SJCRH30 (cell line): ENCODE measurements at places on chromosomes 1 and 21. TPM values are rescaled to one million over a fixed set of nuclear protein-coding genes. Genes with fewer than 3 reads are reported as not detected.
A peak's percentile ranks its signal among the peaks of the same experiment; 100 is the strongest.

OLIG2 gene
- total RNA-seq, result 15.9 and 17.2 TPM in 2 replicates

DNA sequence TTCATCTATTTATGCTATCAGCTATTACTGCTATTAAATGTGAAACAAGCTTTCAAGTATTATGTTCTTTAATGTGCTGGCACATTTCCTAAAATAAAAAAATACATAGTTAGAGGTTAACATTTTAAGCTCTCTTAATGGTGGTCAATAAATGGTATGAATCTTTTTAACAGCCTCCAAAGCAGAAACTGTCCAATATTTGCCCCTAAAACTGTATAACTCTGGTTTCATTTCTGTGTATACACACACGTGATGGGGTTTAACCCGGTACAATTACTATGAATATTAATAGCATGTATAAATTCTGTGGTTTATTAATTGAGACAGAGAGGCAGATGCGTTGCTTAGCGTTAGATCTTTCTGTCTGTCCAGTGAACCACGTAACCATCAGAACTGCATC is 2.2 kb downstream of the ESRRG start:
- no peaks in the 10 kb centered on the region for H3K36me3 ChIP-seq
- H3K4me3 ChIP-seq, result peak overlapping the region; percentile 2; the same call in 1 of the 2 replicates
- H3K27ac ChIP-seq, result no peak overlapping the region
- no peak for DNase-seq

DNA sequence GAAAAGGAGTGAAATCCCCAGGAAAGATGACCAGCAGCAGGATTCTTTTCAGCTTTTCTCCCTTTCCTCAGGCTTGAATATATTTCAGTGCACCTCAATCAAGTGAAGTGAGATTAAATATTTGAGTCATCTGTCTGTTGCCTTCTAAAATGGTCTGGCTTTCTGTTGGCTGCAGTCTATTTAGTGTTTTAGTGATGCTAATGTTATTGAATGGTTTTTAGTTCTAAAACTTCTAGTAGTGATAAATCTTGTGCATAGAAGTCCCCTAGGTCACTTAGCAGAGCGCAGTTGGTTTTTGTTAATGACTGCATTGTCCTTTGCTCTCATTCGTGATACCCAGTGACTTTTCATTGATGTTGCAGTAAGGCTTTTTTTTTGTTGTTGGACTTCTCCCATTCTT is 53.5 kb downstream of the ITSN1 start:
- no peak overlapping the region for H3K27ac ChIP-seq
- H3K27me3 ChIP-seq, result no peaks in the 10 kb centered on the region

MR1 gene
- 0.23 and 0.24 TPM in 2 replicates for total RNA-seq

DNA sequence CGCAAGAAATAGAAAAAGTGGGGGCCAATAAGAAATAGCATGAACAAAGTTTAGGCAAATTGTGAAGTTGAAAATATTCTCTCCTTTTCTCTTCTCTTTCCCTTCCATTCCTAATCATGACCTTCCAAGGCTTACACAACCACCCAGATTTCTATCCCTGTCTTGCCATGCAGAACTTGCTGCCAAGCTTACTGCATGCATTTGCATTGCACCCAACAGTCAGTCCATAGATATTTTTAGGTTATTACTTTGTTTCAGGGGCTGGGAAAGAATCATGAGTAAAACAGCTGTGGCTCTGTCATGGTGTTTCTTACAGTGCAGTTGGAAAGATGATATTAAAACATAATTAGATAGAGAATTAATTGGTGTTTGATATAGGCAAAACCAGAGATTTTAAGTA is 219.4 kb downstream of the PTGER3 start:
- H3K27ac ChIP-seq, result no peak overlapping the region
- no peaks in the 10 kb centered on the region for H3K36me3 ChIP-seq
- H3K4me3 ChIP-seq, result no peak overlapping the region
- no peaks in the 10 kb centered on the region for H3K4me1 ChIP-seq

LCE6A gene
- not detected in 2 replicates for total RNA-seq

DNA sequence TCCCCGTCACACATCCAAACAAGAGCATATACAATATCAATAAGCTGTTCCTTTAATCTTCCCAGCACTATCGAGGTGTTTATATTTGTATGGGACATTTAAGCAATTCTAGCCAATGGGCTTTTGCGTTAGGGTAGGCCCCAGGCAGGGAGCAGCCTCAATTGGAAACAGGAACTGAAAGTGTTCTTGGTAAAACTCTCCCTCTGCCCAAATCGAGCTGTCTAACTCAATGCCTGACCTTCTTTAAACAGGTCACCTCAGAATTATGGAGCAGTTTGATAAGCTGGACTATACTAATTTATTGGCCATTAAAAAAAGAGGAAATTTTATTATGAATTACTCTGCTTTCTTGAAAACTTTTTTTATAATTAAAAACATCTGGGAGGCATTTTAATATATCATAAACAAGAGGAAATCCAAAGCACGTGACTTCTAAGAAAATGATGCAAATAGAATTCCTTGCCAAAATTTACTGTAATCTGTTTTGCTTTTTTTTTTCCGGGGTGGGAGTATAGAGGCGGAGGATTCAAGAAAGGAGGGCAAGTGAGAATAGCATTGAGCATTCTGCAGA is 498.1 kb downstream of the LMO4 start:
- H3K27ac ChIP-seq, result no peak overlapping the region; the same call in 1 of the 2 replicates
- no peaks in the 10 kb centered on the region for H3K27me3 ChIP-seq
- H3K4me3 ChIP-seq, result peak overlapping the region; percentile 43

DNA sequence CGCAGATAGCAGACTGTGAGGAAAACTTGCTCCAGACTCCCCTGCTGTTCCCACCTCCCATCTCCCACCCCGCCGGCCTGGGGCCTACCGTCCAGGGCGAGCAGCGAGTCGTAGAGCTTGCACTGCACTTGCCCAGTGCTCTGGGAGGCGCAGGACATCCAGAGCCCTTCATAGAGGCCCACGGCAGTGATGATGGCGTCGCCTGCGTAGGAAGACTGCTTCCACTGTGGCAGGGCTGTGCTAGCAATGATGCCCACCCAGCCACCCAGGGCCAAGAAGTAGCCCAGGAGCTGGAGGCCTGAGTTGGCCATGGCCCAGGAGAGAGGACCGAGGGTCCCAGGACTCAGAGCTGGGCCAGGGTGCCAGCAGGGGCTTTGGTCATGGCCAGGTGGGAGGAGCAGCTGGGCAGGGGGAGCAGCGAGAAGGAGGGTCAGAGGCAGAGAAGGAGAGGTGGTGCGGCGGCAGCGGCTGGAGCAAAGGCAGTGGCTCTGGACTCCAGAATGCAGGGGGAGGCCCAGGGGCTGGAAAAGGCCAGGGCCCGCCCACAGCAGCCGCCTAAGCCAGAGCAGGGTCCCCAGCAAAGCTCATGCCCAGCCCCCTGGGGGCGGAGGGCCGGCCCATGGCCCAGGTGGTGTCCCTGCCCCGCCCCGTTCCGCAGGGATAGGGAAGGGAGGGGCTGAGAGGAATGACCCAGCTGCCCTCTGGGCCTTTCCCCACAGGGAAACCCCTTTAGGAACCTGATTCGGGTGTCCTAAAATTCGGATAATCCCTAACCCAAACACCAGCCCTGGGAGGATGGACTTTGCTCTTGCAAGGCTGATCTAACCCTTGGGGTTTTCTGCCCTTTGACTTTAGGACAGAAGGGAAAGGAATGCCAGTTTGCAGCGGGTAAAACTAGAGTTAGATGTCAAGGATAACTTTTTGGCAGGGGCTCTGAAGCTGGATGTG is at the start of gene CLDN19:
CLDN19 (minus strand) TSS at position 484 of the 948 bp plus-strand sequence; CDS start at position 311, 173 bp downstream.
- H3K4me1 ChIP-seq, result peaks cover 15% of the 10 kb centered on the region; the same call in 1 of the 2 replicates
- H3K27ac ChIP-seq, result no peak within 1 kb of the TSS
- H3K36me3 ChIP-seq, result no peaks in the 10 kb centered on the region
- no peaks in the 10 kb centered on the region for H3K27me3 ChIP-seq

DNA sequence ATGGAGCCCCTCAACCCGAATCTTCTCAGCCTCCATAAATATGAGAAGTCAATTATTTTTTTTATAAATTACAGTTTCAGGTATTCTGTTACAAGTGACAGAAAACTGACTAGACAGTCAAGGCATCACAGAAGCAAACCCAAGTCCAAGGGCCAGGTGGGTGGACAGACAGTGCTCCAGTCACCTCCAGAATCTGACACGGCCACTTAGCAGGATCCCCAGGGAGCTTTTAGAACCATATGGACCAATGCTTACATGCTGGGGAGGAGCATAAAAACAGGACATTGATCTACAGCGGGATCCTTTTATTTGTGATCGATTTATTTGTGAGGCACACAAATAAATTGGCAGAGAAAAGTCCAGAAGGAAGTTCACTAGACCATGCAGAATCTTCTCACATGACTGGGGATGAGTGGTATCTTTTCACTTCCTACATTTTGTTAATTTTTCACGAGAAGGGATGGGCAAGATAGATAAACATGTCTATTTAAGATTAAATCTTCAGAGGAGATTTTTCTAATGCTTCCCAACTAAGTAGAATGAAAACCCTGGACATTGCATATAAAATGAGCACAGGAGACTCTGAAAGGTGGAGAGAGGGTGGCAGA is 15.0 kb downstream of the ZNF496 start:
- H3K27ac ChIP-seq, result no peak overlapping the region
- H3K4me1 ChIP-seq, result no peaks in the 10 kb centered on the region
- H3K27me3 ChIP-seq, result no peaks in the 10 kb centered on the region
- H3K36me3 ChIP-seq, result peaks cover 40% of the 10 kb centered on the region
- no peak for DNase-seq
- H3K4me3 ChIP-seq, result no peak overlapping the region

HPCA gene
- not detected in 2 replicates for total RNA-seq

PDZK1IP1 gene
- total RNA-seq, result not detected in 2 replicates

DNA sequence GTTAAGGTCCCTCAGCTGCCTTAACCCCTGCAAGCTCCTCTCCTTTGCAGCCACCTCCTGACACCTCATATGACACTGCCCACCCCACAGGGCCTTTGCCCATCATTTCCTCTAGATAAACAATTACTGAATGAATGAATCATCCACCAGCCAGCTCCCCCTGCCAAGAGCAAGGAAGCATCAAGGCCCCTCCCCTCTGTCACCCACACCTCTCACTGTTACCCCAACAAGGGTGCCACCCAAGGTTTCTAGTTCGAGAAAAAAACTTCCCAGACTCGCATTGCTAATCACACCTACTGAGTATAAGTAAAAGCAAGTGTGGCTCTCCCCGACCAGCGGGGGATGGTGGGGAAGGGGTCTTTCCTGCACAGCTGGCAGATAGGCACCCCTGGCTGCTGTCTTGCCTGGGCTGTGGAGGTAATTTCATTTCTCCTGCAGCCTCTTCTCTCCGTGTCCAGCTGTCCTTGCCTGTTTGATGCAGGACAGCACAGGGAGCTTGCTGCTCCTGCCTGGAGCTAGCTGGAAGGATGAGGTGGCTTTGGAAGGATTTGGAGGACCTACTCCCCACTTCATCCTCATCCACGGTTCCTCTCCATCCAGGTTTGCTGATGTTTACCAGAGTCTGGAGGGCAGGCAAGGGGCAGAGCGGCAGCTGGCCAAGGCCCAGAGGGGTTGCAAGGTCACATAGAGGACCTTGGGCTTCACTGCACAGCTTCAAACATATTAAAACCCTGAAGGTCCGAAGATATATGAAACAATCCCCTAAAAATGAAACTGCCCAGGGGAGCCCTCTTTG is 33.1 kb upstream of the LBR start:
- H3K27me3 ChIP-seq, result no peaks in the 10 kb centered on the region
- peak; percentile 60 for DNase-seq
- no peaks in the 10 kb centered on the region for H3K36me3 ChIP-seq
- peak overlapping the region; percentile 1; the same call in 1 of the 2 replicates for H3K4me3 ChIP-seq
- H3K4me1 ChIP-seq, result peaks cover 63% of the 10 kb centered on the region

TDRD5 gene
- not detected in 2 replicates for total RNA-seq

GRCh38 chr1:233625510-233625981 is 11.6 kb downstream of the KCNK1 start:
- H3K27me3 ChIP-seq, result peaks cover 6% of the 10 kb centered on the region; the same call in 1 of the 2 replicates
- H3K4me1 ChIP-seq, result no peaks in the 10 kb centered on the region
- H3K4me3 ChIP-seq, result no peak overlapping the region
- DNase-seq, result no peak
- H3K36me3 ChIP-seq, result no peaks in the 10 kb centered on the region
- no peak overlapping the region for H3K27ac ChIP-seq

CBR3 gene
- total RNA-seq, result 2.2 and 2.4 TPM in 2 replicates

GLMN gene
- total RNA-seq, result 27.0 and 28.4 TPM in 2 replicates

CFAP126 gene
- not detected in 2 replicates for total RNA-seq

GRCh38 chr1:81209461-81209860 is 591.3 kb upstream of the ADGRL2 start:
- H3K4me3 ChIP-seq, result no peak overlapping the region
- H3K4me1 ChIP-seq, result no peaks in the 10 kb centered on the region
- H3K27ac ChIP-seq, result no peak overlapping the region
- no peaks in the 10 kb centered on the region for H3K36me3 ChIP-seq
- H3K27me3 ChIP-seq, result no peaks in the 10 kb centered on the region
- no peak for DNase-seq

LCA5L gene
- not detected in 2 replicates for total RNA-seq

EPHX1 gene
- 6.3 and 7.2 TPM in 2 replicates for total RNA-seq

DNA sequence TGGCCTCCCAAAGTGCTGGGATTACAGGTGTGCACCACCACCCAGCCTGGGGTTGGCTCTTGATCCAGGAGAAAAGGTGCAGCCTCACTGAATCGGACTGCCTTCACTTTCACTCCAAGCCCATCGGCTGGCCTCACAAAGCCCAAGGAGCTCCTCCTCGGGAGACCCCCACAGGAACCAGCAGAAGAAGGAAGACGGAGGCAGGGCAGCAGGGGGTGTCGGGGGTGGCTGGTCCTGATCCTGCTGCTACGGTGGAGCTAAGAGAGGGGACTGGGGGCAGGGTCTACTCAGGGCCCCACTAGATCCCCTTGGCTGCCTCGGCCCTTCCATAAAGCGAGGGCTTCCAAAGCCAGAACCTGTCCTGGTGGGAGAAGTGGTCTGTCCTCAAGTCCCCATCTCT is 93.9 kb downstream of the STUM start:
- DNase-seq, result no peak
- H3K4me1 ChIP-seq, result peaks cover 63% of the 10 kb centered on the region
- H3K4me3 ChIP-seq, result no peak overlapping the region

MFN2 gene
- total RNA-seq, result 92.5 and 94.0 TPM in 2 replicates

GRCh38 chr1:58528518-58528917 is 18.0 kb downstream of the OMA1 start:
- H3K4me1 ChIP-seq, result no peaks in the 10 kb centered on the region
- no peak overlapping the region for H3K4me3 ChIP-seq
- no peaks in the 10 kb centered on the region for H3K36me3 ChIP-seq
- no peak for DNase-seq

LCE3D gene
- not detected in 2 replicates for total RNA-seq
